ENCODE measurements at places on chromosomes 1 and 21. TPM values are rescaled to one million over a fixed set of nuclear protein-coding genes. Genes with fewer than 3 reads are reported as not detected.
A peak's percentile ranks its signal among the peaks of the same experiment; 100 is the strongest.

Gene CLCNKB
- total RNA-seq, result not detected

GRCh38 chr1:114490274-114490693 lies 20.7 kb downstream of the TRIM33 start:
- H3K27ac ChIP-seq, result no peak overlapping the region
- peaks cover 39% of the 10 kb centered on the region for H3K36me3 ChIP-seq
- H3K4me1 ChIP-seq, result peaks cover 35% of the 10 kb centered on the region
- no peak for DNase-seq
- no peaks in the 10 kb centered on the region for H3K27me3 ChIP-seq
- no peak overlapping the region for H3K4me3 ChIP-seq

DNA sequence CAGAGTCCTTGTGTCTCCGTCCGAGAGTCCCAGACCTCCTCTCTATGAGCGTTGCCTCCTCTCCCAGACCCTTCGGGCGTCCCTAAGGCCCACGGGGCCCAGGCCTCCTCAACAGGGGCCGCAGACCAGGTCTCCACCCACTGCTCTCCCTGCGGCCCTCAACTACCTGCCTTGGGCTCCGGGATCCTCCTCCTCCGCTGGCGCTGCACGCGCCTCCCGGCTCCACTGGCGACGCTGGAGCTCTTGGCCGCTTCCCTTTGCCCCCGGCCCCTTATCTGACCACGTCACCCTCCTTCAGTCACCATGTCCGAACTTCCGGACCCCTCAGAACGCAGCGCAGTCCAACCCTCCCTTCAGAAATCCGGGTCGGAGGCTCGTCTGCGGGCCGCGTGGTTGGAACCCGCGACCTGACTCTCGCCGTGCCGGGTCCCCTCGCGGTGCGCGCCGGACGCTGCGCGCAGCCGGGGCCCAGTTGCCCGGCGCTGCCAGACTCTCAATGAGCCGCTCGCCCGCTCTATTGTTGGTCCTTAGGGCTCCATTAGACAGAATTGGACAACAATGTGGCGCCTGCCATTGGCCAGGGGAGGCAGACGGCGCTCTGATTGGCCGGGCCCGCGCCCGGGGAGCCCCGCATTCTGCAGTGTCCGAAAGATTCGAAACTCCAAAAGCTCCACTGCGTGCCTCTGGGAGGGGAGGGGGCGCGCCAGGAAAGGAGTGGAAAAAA lies at the start of gene DMRTA2:
Gene DMRTA2, minus strand, starts transcription at position 498 of the 724 bp plus-strand sequence. CDS start 1,907 bp downstream, outside the sequence.
- H3K27ac ChIP-seq, result peak within 1 kb of the TSS; percentile 2
- peaks cover 24% of the 10 kb centered on the region for H3K36me3 ChIP-seq
- no peak for DNase-seq
- H3K4me3 ChIP-seq, result peak within 1 kb of the TSS; percentile 88

DNA sequence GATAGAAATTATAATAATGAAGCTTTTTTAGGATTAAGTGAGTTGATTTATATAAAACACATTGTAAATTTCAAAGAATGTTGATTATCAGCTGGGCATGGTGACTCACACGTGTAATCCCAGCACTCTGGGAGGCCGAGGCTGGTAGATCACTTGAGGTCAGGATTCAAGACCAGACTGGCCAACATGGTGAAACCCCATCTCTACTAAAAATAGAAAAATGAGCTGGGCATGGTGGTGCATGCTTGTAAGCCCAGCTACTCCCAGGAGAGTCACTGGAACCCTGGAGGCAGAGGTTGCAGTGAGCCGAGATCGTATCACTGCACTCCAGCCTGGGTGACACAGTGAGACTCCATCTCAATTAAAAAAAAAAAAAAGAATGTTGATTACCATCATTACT lies 18.4 kb downstream of the ADAMTS1 start:
- peaks cover 4% of the 10 kb centered on the region for H3K27me3 ChIP-seq
- no peaks in the 10 kb centered on the region for H3K36me3 ChIP-seq
- no peak for DNase-seq
- no peaks in the 10 kb centered on the region for H3K4me1 ChIP-seq

- no peak overlapping the region for H3K4me3 ChIP-seq
- no peaks in the 10 kb centered on the region for H3K36me3 ChIP-seq
- no peak for DNase-seq
These were observed 119.5 kb upstream of the HOOK1 start for GRCh38 chr1:59695252-59695651.

Measured in activated CD4-positive, alpha-beta memory T cell treated with anti-CD3 and anti-CD28 coated beads, Interleukin-2, amount 10 ng/mL, durations not matched to agents 7 days and 5 days (primary cell).